MG63 (cell line): ENCODE measurements at places on chromosomes 11 and 22. TPM values are rescaled to one million over a fixed set of nuclear protein-coding genes. Genes with fewer than 3 reads are reported as not detected.

GRCh38 chr11:8527939-8528338, 66.1 kb downstream of the STK33 start:
- DNase-seq, result no peak

- no peak for DNase-seq
Observed at GRCh38 chr11:106468086-106468485, 390.6 kb downstream of the AASDHPPT start.

CPT1A gene
- 43.6 and 59.5 TPM in 2 replicates for total RNA-seq

TRIM48 gene
- total RNA-seq, result not detected in 2 replicates

DNA sequence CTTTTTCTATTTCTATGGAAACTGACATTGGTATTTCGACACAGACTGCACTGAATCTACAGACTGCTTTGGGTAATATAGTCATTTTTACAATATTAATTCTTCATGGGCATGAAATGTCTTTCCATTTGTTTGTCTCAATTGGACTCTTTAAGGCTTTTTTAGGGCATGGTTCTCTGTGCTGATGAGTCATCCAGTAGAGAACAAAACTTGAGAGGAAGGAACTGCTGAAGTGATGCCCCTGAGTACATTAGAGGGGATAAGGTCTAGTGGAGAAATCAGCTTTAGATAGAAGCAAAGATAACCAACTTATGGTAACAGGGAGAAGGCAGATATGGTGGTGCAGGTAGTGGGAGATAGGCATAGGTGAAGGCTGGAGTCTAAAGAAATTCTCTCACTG, 25.1 kb downstream of the TSG101 start:
- DNase-seq, result no peak

GRCh38 chr22:39498368-39498767, 3.7 kb upstream of the MIEF1 start:
- no peak for DNase-seq

MOGAT2 gene
- not detected in 2 replicates for total RNA-seq

DKK3 gene
- total RNA-seq, result 228 and 269 TPM in 2 replicates

DNA sequence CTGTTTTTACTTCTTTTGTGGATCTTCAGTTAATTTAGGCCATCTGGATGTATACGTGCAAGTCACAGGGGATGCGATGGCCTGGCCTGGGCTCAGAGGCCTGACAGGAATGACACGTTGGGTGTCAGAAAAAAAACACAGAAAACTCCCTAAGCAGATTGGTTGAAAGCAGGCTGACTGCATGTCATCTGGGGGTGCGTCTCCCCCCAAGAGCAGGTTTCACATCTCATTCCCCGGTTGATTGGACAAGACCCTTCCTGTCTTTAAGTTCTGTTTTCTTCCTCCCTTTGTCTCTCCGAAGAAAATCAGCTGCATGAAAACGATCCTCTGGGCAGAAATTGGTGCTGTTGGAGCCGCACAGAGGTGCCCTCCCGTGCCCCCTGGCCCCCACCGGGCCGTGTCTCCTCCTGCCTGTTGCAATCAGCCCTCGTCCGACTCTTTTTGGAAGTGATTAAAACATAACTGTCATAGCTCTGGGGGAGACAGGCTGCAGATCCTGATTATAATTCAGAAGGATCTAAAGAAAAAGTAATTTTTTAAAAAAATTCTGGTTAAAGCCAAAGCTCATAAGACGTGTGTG, 71.8 kb upstream of the PARVG start:
- no peak for DNase-seq

DNA sequence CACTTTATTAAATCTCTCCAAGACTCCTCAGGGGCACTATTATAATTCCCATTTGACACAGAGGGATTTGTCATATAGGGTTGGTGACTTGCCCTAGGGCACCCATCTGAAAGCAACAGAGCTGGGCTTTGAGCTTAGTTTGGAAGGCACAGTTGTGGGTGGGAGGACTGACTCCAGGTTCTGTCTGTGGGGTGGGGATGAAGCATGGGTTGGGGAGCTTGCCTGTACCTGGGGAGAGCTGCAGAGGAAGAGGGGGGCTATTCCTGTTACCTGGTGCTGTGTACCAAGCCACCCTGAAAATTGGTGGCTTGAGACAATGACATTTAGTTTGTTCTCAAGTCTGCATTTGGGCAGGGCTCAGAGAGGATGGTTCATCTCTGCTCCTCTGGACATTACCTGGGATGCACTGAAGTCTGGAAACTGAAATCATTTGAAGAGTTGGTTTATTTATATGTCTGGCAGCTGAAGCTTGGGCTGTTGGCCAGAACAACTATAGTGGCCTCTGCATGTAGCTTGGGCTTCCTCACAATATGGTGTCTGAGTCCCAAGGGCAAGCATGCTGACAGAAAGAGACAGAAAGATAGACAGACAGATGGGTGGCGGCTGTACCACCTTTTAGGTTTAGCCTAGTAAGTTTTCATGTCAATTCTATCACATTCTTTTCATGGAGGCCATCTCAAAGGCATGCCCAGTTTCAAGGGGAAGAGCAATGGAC, 44.9 kb downstream of the LRRC32 start:
- DNase-seq, result no peak

DNA sequence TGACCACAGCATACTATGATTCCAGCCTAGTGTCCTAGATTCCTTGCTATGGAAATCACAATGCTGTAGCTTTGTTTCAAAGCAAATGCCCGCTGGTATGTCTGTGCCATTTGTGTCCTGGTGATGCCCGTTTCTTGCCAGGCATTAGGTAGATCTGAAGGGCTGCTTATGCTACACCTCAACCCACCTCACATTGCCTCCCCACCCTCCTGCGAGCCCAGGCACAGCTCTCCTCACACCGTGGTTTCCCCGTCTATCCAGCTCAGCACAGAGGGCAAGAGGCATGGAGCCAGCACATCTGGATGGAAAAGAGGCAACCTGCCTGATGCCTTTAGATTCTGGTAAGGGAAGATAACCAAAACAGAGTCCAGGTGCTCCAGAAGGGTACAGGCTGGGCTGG, 307.4 kb upstream of the B3GAT1 start:
- DNase-seq, result no peak

NFAM1 gene
- not detected in 2 replicates for total RNA-seq

DNA sequence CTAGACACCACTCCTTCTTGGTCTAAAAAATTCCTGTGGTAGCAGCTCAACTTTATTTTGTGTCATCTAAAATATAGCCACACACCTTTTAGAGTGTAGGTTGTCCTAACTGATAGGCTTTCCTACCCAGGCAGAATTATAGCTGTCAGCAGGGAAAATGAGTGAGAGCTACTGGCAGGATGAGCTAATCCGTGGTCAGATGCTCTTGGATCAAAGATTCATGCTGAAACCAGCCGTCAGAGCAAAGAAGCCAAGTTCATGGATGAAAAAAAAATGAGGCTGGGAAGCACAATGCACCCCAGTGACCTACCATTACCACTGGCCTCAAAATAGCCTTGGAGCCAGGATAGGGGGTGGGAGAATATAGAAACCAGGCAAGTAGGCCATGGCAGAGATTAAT, 113.1 kb upstream of the BLID start:
- DNase-seq, result peak; percentile 69

DNA sequence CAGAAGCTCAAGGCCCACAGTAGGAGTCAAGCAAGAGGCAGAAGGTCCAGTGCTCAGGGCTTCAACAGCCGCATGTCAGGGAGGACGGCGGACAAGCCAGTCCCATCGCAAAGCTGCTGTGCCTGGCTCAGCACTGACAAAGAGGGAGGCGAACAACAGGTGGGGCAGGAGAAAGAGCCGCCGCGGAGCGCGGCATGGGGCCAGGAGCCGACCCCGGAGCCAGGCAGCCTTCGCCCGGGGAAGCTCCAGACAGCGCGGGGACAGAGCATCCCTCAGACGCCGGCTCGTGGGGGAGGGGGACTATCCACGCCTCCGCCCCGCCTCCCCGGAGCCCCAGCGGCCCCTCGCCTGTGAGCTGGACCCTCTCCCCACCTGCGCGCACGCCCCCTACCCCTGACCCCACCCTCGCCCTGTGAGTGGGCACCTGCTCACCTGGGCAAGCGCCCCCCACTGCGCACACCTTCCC, 369 bp downstream of the DHCR7 start:
- DNase-seq, result no peak

CREB3L1 gene
- total RNA-seq, result 2.5 and 12.5 TPM in 2 replicates
